Renal cortical epithelial cell (primary cell): ENCODE measurements at places on chromosomes 7 and 10. TPM values are rescaled to one million over a fixed set of nuclear protein-coding genes. Genes with fewer than 3 reads are reported as not detected.

DNA sequence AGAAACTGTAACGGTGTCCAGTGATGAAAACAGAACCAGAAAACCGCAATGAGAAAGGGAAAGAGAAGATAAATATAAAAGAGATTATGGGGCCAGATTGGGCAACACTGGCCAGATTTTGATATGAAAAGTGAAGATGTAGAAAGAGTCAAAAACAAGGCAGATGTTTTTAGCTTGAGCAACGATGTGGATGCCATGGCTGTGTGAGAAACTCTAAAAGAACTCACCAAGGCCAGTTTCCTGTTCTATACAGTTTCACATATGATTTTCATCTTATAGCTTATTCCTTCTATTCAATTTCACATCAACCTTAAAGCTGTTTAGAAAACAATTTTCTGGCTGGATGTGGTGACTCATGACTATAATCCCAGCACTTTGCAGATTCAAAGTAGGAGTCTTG, 36.3 kb downstream of the CSTF2T start:
- no peak for DNase-seq

Gene ANKRD2
- 31.3 and 35.9 TPM in 2 replicates for total RNA-seq

Gene CCDC146
- 10.8 and 13.2 TPM in 2 replicates for total RNA-seq

Gene AUTS2
- 0.52 and 3.2 TPM in 2 replicates for total RNA-seq

DNA sequence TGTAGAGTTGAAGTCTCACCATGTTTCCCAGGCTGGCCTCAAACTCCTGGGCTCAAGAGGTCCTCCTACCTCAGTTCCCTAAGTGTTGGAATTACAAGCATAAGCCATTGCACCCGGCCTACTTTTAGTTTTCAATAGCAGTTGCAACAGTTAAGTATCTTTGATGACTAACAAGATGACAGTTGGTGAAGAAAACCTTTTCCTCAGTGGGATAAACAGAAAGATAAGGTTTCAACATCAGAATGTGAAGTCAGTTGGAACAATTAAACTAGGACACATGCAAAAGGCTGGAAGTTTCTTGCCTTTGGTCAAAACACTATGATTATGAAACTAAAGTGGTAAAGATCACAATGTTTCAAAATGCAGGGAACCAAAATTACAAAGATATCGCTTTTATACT, 169.2 kb downstream of the ZNF438 start:
- peak; percentile 89 for DNase-seq

Gene GLI3
- total RNA-seq: 0.35 and 1.6 TPM in 2 replicates

DNA sequence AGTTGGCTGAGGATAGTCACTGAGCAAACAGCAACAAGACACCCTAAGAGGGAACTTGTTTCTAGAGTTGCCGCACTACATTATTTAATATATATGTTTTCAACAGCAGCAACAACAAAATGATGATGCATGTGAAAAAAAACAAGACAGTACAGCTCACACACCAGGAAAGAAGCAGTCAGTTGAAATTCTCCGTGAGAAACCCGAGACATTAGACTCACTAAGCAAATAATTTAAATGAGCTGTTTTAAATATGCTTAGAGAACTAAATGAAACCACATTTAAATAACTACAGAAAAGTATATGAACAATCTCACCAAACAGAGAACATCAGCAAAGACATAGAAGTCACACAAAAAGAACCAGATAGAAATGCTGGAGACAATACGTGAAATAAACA, 426.3 kb upstream of the PFKP start:
- no peak for DNase-seq

DNA sequence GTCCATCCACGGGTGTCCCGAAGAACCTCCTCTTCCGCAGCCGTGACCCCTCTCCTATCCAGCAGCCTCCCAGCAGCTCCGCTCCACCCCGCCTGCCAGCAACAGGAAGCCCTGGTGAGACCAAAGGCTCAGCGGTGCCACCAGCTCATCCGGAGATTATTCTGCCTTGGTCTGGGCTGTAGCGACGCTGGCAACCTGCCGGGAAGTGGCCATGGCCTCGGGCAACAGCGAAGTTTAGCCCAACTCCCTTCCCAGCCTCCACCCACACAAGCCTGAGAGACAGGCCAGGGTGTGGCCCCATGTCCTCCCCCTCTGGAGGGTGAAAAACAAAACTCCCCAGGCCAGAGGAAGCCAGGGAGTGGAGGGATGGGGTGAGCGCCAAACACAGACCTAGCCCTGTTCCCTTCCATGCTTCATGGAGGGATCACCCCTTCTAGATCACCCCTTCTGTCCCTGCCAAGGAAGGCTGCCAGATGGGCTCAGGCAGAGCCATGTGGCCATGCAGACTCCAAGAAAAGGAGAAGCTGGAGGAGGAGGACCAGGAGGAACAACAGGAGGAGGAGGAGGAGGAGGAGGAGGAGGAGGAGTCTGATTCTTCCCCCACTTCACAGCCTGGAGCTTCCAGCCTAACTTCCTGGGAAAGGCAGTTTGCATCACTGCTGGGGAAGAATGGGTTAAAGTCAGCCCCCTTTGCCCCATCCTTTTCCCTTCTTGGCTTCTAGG, 918 bp downstream of the CALHM2 start:
- DNase-seq: peak; percentile 30

Gene PRSS37
- not detected in 2 replicates for total RNA-seq

Gene RET
- total RNA-seq: under 0.01 and 0.45 TPM in 2 replicates

- no peak for DNase-seq
Observed at GRCh38 chr7:154584352-154585252, 418.3 kb downstream of the PAXIP1 start.

GRCh38 chr10:46539596-46540411, 16.7 kb downstream of the GPRIN2 start:
- peak; percentile 98 for DNase-seq

Gene CALHM2
- total RNA-seq: 0.80 and 0.87 TPM in 2 replicates

- DNase-seq: peak; percentile 97
Observed at GRCh38 chr10:33801705-33802104, 467.2 kb upstream of the NRP1 start.

Gene C7orf33
- total RNA-seq: not detected in 2 replicates

Gene SLC16A12
- total RNA-seq: 27.6 and 110 TPM in 2 replicates

GRCh38 chr7:48250441-48250951, 79.2 kb downstream of the ABCA13 start:
- DNase-seq: no peak

DNA sequence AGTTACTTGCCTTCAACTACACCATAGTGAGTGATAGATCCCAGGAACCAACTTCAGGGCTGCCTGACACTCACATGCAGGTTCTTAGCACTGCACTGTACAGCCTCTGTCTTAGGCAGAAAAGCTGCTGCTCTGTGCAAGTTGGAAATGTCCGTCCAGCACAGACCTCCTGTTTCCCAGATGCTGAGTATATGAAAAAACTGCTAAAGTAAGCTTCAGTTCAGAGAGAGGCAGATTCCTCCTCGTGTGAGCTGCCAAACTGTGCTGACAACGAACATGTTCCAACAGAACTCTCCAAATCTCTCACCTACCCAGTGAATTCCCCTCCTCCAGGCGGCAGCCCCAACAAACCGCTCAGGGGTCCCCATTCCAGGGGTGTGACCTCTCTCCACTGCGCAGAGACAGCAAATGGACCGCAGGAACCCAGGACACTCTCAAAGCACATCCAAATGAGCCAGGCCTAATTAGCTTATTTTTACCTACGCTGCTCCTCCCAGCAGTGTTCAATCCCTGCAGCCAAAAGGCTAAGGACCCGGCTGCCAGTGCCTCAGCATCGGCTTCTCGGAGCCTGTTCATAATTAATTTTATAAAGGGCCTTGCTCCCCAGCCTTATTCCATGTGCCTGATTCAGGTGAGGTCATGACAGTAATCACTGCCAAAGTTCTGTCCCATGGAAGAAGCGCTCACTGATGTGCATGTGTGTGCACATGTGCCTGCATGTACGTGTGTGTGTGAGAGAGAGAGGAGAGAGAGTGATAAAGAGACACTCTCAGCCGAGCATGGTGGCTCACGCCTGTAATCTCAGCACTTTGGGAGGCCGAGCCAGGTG, 159.5 kb upstream of the AUTS2 start:
- no peak for DNase-seq

DNA sequence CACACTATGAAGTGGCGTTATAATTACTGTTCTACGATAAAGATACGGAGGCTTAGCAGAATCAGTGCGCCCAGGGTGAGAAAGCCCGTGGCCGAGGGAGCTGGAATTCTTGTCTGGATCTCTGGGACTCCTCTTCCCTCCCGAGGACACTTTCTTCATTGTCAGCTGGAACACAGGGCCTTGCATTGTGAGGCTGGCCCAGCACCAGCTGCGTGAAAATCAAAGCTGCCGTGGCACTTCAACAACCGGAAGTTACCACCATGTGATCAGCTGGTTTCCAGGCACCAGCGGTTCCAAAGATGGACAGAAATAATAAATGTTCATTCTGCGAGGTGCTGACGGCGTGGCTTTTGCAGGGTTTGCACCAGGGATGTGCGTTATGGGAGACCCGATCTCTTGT, 234.0 kb upstream of the PITRM1 start:
- no peak for DNase-seq
